Chondrocyte (in vitro differentiated cells): ENCODE measurements at places on chromosomes 7 and 10. TPM values are rescaled to one million over a fixed set of nuclear protein-coding genes. Genes with fewer than 3 reads are reported as not detected.

DNA sequence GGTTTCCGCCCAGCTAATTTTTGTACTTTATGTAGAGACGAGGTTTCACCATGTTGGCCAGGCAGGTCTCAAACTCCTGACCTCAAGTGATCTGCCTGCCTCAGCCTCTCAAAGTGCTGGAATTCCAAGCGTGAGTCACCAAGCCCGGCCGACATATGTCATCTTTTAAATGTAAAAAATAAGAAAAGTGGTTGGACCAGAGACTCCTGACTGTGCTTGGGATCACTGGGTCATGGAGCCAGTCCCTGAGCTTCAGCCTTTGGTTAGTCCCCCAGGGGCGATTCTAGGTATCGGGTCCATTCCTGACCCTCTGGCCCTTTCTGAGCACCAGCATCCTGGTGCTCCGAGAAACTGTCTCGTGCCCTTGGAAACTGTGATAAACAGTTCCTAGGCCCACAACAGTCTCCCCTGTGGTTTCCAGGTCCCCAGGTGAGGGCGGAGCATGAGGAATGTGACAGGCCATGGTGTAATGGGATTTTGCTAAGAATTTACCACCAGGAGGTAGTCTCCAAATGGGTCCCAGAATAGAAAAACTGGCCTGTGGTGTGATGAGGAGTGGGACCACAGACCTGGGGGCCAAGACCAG, 32.8 kb downstream of the UBTD1 start:
- peak overlapping the region; percentile 73 for H3K27ac ChIP-seq
- H3K4me1 ChIP-seq = peaks cover 22% of the 10 kb centered on the region
- H3K36me3 ChIP-seq = no peaks in the 10 kb centered on the region
- DNase-seq = peak; percentile 25
- no peak overlapping the region for H3K4me3 ChIP-seq
- no peaks in the 10 kb centered on the region for H3K27me3 ChIP-seq

ZP3 gene
- not detected in 3 replicates for total RNA-seq

FAM25A gene
- not detected in 3 replicates for total RNA-seq

GRCh38 chr10:14949291-14949690, 4.6 kb downstream of the DCLRE1C start:
- H3K4me1 ChIP-seq = peaks cover 17% of the 10 kb centered on the region
- no peak overlapping the region for H3K27ac ChIP-seq
- no peak overlapping the region for H3K4me3 ChIP-seq

CBLL1 gene
- 15.6 to 20.7 TPM (median 17.4 TPM) in 3 replicates for total RNA-seq

GRCh38 chr10:31607481-31607880, 288.5 kb downstream of the ZEB1 start:
- H3K27ac ChIP-seq = no peak overlapping the region
- H3K36me3 ChIP-seq = no peaks in the 10 kb centered on the region
- H3K4me1 ChIP-seq = peaks cover 16% of the 10 kb centered on the region
- H3K27me3 ChIP-seq = no peaks in the 10 kb centered on the region

- peaks cover 73% of the 10 kb centered on the region for H3K27me3 ChIP-seq
- no peaks in the 10 kb centered on the region for H3K36me3 ChIP-seq
- H3K4me3 ChIP-seq = no peak overlapping the region
- DNase-seq = no peak
- no peak overlapping the region for H3K27ac ChIP-seq
Measured at GRCh38 chr7:30969604-30969970, 5.8 kb downstream of the GHRHR start.

GBX1 gene
- total RNA-seq = not detected in 3 replicates

GRCh38 chr10:130407052-130407451, 270.9 kb downstream of the GLRX3 start:
- DNase-seq = no peak
- H3K36me3 ChIP-seq = no peaks in the 10 kb centered on the region
- no peak overlapping the region for H3K4me3 ChIP-seq
- no peak overlapping the region for H3K27ac ChIP-seq
- H3K4me1 ChIP-seq = no peaks in the 10 kb centered on the region

DNA sequence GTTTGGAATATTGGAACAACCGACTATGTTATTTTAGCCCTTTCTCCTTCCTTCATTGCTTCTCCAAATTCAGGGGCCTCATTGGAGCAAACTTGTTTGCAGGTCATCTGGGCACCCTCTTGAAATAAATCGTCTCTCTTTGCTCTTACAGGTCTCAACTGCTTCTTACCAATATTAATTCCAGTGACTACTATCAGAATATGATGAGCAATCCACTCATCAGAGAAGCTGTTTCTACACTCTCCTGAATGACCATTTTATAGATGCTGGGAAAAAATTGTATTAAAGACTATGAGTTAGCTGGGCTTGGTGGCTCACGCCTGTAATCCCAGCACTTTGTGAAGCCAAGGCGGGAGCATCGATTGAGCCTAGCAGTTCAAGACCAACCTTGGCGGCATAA, 12.5 kb upstream of the HNRNPF start:
- no peaks in the 10 kb centered on the region for H3K36me3 ChIP-seq
- no peak for DNase-seq
- H3K27ac ChIP-seq = peak overlapping the region; percentile 53
- peaks cover 16% of the 10 kb centered on the region for H3K4me1 ChIP-seq
- peak overlapping the region; percentile 31 for H3K4me3 ChIP-seq
- no peaks in the 10 kb centered on the region for H3K27me3 ChIP-seq

DNA sequence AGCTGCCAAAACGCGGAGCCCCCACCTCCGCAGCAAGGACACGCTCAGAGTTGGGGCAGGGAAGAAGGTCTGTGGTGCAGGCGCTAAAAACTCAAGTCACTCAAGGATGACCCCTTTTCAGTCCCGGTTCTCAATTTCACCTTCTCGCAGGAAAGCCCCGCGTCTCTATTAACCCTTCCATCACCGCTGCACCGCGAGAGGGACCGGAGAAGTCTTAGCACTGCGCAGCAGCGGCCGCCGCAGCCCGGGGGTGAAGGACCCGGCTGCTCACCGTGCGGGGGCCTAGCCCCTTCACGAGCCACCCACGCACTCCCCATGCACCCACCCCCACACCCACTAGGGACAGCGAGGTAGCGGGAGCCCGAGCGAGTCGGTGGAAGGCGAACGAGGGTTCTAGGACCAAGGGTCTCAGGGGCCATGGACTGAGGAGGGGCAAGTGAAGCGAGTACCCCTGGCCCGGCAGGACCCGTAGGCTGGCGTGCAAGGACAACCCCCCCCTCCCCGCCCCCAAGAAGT, 162.9 kb downstream of the SH3PXD2A start:
- no peak overlapping the region for H3K27ac ChIP-seq
- no peaks in the 10 kb centered on the region for H3K36me3 ChIP-seq

GRCh38 chr7:120714945-120715344, 143.0 kb downstream of the TSPAN12 start:
- H3K27ac ChIP-seq = no peak overlapping the region
- H3K36me3 ChIP-seq = no peaks in the 10 kb centered on the region
- H3K4me1 ChIP-seq = peaks cover 9% of the 10 kb centered on the region
- H3K4me3 ChIP-seq = no peak overlapping the region
- no peaks in the 10 kb centered on the region for H3K27me3 ChIP-seq

GRCh38 chr7:105594034-105594433, 12.7 kb upstream of the EFCAB10 start:
- H3K4me3 ChIP-seq = no peak overlapping the region
- peaks cover 4% of the 10 kb centered on the region for H3K27me3 ChIP-seq
- no peaks in the 10 kb centered on the region for H3K36me3 ChIP-seq
- H3K4me1 ChIP-seq = peaks cover 7% of the 10 kb centered on the region
- no peak overlapping the region for H3K27ac ChIP-seq

- no peak overlapping the region for H3K27ac ChIP-seq
- no peak overlapping the region for H3K4me3 ChIP-seq
- H3K4me1 ChIP-seq = peaks cover 27% of the 10 kb centered on the region
- H3K36me3 ChIP-seq = no peaks in the 10 kb centered on the region
- no peak for DNase-seq
- no peaks in the 10 kb centered on the region for H3K27me3 ChIP-seq
Measured at GRCh38 chr7:17623546-17624185, 316.6 kb downstream of the SNX13 start.

DNA sequence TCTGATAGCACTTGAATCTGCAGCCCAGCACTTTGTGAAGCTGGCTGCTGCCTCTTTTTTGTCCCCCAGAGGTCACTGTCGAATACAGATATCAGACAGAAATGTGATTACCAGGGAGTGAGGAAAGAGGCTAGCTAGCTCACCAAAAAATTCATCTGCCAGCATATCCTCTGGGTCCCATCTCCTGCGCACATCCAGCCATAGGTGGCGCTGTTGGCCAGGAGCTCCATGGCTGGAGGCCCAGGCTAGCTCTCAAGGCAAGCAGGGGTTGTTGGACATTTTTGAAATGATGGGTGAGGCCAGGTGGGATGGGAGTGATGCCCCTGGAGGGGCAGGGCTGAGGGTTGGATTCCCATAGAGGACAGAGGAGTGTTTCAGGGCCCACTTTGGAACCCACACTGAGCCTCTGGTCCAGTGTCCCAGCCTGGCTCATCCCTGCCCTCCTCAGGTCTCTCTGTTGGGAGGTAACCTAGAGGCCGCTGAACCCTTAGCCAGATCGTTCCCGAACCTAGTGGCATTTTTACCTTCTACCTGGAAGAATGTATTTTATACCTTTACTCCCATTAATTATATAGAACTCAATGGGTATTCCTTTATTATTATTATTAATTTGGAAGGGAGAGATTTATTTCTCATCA, 14.8 kb downstream of the DPCD start:
- DNase-seq = peak; percentile 46
- H3K36me3 ChIP-seq = peaks cover 8% of the 10 kb centered on the region
- H3K4me1 ChIP-seq = no peaks in the 10 kb centered on the region
- no peaks in the 10 kb centered on the region for H3K27me3 ChIP-seq

DNA sequence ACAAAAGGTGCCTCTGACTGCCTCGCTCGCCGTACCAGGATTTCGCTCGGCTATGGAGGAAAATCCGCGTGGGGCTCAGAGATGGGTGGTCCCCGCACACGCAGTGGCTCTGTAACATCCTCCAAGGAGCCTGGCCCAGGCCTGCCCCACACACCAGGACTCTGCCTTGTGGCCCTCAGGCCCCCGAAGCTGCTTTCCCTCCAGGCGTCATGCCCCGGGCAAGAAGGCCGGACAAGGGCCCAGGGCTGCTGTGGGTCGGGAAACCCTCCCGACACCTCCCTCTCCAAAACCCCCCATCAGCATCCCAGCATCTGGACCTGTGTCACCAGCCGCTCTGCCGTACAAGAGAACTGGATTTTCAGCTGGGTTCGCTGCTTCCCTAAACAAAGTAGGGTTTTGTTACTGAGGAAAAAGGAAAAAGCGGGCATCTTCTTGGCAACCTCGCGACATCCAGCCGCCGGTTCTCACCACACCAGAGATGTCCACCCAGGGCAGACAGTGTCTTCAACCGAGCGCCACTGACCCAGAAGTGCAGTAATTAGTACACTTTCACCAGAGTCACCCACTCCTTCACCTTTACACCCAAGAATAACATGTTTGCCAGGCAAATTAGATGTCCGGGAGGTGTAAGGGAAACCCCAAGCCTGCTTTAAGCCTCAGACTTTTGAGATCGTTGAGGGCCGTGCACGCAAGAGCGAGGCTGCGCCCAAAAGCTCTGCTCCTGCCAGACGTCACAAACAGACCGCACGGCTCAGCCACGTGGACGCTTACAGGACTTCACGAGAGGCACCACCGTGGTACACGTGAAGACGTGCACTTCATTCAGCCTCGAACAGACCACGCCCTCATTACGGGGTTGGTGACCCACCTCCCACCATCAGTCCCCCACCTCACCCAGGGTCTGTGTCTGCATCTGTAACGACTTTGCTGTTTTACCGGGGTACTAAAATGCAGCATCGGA, 62.2 kb downstream of the DIP2C start:
- H3K27ac ChIP-seq = peak overlapping the region; percentile 17
- H3K4me3 ChIP-seq = no peak overlapping the region
- peaks cover 3% of the 10 kb centered on the region for H3K36me3 ChIP-seq
- DNase-seq = no peak

TRIM74 gene
- 0.49 to 0.75 TPM (median 0.60 TPM) in 3 replicates for total RNA-seq

GRCh38 chr7:2862831-2863361, 18.8 kb upstream of the GNA12 start:
- peak overlapping the region; percentile 68 for H3K4me3 ChIP-seq
- peak overlapping the region; percentile 99 for H3K27ac ChIP-seq
- DNase-seq = no peak
- H3K36me3 ChIP-seq = no peaks in the 10 kb centered on the region

GPRIN2 gene
- total RNA-seq = 5.4 to 12.3 TPM (median 5.7 TPM) in 3 replicates

- H3K27me3 ChIP-seq = peaks cover 76% of the 10 kb centered on the region
- H3K4me1 ChIP-seq = peaks cover 14% of the 10 kb centered on the region
- H3K36me3 ChIP-seq = peaks cover 7% of the 10 kb centered on the region
- H3K4me3 ChIP-seq = no peak overlapping the region
- no peak overlapping the region for H3K27ac ChIP-seq
Measured at GRCh38 chr10:104642658-104643302, 1.7 kb downstream of the SORCS3 start.

DNA sequence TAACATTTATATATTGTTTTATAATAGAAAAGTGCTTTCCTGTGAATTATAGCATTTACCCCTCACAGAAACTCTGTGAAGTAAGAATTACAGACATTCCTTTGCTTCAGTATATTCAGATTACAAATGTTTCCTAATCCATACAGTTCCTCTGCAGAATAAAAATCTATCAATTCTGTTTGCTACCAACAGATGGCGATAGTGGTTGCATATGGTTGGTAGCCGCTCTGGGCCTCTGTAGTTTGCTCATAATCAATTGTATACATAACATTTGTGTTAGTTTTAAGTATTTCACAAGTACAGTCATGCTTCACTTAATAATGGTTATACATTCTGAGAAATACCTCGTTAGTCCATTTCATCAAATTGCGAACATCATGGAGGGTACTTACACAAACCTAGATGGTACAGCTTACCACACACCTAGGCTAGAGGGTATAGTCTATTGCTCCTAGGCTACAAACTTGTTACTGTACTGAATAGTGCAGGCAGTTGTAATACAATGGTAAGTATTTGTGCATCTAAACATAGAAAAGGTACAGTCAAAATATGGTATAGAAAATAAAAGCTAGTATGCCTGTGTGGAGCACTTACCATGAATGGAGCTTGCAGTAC, 94.4 kb upstream of the STEAP4 start:
- no peak for DNase-seq
- no peaks in the 10 kb centered on the region for H3K27me3 ChIP-seq
- H3K27ac ChIP-seq = no peak overlapping the region
- no peak overlapping the region for H3K4me3 ChIP-seq
- no peaks in the 10 kb centered on the region for H3K4me1 ChIP-seq

- H3K4me1 ChIP-seq = no peaks in the 10 kb centered on the region
- DNase-seq = no peak
- H3K36me3 ChIP-seq = peaks cover 17% of the 10 kb centered on the region
- H3K27me3 ChIP-seq = no peaks in the 10 kb centered on the region
Measured at GRCh38 chr10:1142596-1142995, 86.4 kb downstream of the WDR37 start.

DNA sequence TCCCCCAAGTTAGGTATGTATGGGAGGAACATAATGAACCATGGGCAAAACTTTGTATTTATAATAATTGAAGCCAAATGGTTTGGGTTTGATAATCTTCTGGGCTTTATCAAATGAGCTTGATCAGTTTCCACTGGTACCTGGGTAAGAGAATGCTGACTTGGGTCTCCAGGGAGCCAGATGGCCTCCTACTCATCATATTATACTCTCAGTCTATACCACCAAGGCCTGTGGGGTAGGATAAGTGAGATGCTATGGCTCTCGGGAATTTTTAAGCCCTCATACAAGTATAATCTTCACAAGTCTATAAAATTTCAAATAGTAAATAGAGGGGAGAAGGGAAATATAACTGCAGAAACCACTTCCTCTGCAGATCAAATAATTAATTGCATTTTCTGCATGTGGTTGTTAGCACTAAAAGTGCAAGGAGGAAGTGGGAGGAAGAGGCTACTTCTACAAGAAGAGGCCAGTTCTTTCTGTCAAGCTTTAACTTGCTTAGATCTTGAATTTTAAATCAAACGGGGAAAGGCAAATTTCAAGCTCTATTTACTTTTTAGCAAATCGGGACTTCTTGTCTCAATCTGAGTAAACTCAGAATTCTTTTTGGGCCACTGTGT, 349.0 kb downstream of the SORCS1 start:
- DNase-seq = no peak
- H3K4me1 ChIP-seq = no peaks in the 10 kb centered on the region
- no peaks in the 10 kb centered on the region for H3K36me3 ChIP-seq
- no peak overlapping the region for H3K27ac ChIP-seq
- H3K27me3 ChIP-seq = no peaks in the 10 kb centered on the region
